Sciatic nerve (tissue), 2 donors: ENCODE measurements at places on chromosomes 1 and 21. TPM values are rescaled to one million over a fixed set of nuclear protein-coding genes. Genes with fewer than 3 reads are reported as not detected.

IGSF21 gene
- 4.5 TPM for total RNA-seq

HUNK gene
- total RNA-seq: 0.53 TPM

C1orf141 gene
- total RNA-seq: not detected

PTGFRN gene
- 20.4 TPM for total RNA-seq

TNFRSF9 gene
- total RNA-seq: 0.27 TPM

ADAMTS5 gene
- 10.0 TPM for total RNA-seq

GUCA2B gene
- total RNA-seq: not detected

NID1 gene
- total RNA-seq: 87.6 TPM

GLIS1 gene
- 0.98 TPM for total RNA-seq

LDLRAD1 gene
- not detected for total RNA-seq

NR5A2 gene
- 6.9 TPM for total RNA-seq

SLC25A34 gene
- total RNA-seq: 1.6 TPM

LCE2C gene
- not detected for total RNA-seq

RIPK4 gene
- 0.09 TPM for total RNA-seq

TSSK3 gene
- total RNA-seq: 5.1 TPM

ANGPTL1 gene
- total RNA-seq: 4.1 TPM

SLAMF9 gene
- 0.80 TPM for total RNA-seq

TDRD5 gene
- not detected for total RNA-seq

SPRR2A gene
- total RNA-seq: 0.67 TPM

HPDL gene
- 2.3 TPM for total RNA-seq

KLHL12 gene
- 22.7 TPM for total RNA-seq

TNNT2 gene
- total RNA-seq: 63.7 TPM

INAVA gene
- 0.45 TPM for total RNA-seq

CD84 gene
- total RNA-seq: 13.5 TPM

LPGAT1 gene
- 37.6 TPM for total RNA-seq

NR0B2 gene
- total RNA-seq: not detected

LRIG2 gene
- total RNA-seq: 24.6 TPM

PEF1 gene
- total RNA-seq: 56.7 TPM

RHD gene
- total RNA-seq: 0.27 TPM

TEX38 gene
- not detected for total RNA-seq

RGS5 gene
- 60.2 TPM for total RNA-seq

CELA2A gene
- 0.94 TPM for total RNA-seq

GBP5 gene
- total RNA-seq: 6.4 TPM
